ENCODE measurements at places on chromosomes 6 and 20.

GRCh38 chr20:9889270-9889981, 50.5 kb upstream of the PAK5 start:
- no peak for DNase-seq

DNA sequence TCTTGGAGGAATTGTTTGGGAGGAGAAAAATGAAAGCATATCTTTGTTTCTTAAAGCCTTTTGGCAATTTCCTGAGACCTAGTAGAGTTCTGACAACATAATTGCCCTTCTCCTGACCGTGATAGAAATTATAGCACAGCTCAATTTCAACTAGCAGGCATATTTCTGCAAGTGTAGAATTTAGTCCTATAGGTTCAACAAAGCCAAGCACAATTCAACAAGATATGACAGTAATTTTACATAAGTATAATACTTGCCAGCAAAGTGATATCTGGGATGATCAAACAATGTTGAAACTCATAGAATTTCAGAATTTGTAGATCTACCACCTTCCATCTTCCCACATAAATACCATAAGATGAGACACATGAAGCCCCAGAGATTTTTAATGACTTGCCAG, 73.1 kb downstream of the SPTLC3 start:
- DNase-seq, result no peak

GRCh38 chr6:56962441-56962840, 7.5 kb downstream of the BEND6 start:
- DNase-seq, result no peak

GRCh38 chr20:31785089-31785488, 34.1 kb upstream of the MYLK2 start:
- no peak for DNase-seq

DNA sequence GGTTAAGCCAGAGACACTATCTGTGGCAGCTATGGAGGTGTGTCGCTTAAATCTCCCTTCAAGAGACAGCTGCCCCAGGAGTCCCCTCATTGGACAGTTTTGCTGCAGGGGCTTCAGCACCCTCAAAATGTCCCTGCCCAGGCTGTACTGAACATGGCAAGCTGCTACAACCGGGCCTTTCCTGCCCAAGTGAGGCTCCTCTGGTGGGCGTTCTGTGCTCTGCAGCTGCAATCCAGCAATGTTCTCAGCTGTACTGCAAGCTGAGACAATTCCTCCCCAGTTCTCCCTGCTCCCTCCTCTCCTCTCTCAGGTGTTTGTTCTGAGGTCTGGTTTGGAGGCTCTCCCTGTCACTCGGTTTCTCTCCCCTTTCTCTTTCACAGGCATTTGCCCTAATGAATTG, 190.8 kb upstream of the LAMP5 start:
- DNase-seq, result no peak

GRCh38 chr6:41552723-41553122, 6.5 kb downstream of the FOXP4 start:
- no peak for DNase-seq

- no peak for DNase-seq
Observed at GRCh38 chr6:118705544-118706491, 54.4 kb upstream of the CEP85L start.

DNA sequence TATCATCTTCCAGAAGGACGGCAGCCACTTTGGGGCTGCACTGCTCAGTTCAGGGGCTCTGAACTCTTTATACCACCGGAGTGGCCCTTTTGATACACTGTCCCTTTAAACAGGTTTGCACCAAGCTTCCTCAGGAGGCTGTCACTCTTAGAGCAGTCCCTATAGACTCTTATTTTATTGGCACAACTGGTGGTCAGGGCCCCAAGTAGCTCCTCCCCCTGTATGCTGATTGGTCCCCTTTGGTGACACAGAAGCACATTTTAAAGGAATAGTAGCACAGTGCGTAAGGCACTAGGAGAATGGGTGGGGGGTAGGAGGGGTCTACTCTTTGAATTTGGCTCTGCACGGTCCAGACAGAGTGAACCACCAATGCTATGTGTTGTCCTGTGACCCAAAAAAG, 122.6 kb upstream of the MLN start:
- no peak for DNase-seq

DNA sequence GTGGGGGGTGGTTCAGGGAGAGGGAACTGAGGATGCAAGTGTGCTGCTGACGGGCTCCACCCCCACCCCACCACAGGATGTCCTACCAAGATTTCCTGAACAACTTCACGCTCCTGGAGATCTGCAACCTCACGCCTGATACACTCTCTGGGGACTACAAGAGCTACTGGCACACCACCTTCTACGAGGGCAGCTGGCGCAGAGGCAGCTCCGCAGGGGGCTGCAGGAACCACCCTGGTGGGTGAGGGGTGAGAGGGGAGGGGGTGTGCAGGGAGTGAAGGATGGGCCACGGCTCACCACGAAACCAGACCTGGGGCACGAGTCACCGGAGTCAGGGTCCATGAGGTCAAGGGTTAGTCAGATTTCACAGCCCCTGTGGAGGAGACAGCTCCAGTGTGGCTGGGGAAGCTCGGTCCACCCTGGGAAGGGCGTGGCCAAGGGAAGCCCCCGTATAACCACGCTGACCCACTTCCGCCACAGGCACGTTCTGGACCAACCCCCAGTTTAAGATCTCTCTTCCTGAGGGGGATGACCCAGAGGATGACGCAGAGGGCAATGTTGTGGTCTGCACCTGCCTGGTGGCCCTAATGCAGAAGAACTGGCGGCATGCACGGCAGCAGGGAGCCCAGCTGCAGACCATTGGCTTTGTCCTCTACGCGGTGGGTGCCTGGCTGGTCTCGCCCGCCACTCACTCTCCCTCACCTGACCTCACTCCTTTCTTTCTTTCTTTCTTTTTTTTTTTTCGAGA, 18.3 kb downstream of the CAPN11 start:
- no peak for DNase-seq

- no peak for DNase-seq
Observed at GRCh38 chr6:162576016-162576415, 151.6 kb downstream of the PRKN start.

DNA sequence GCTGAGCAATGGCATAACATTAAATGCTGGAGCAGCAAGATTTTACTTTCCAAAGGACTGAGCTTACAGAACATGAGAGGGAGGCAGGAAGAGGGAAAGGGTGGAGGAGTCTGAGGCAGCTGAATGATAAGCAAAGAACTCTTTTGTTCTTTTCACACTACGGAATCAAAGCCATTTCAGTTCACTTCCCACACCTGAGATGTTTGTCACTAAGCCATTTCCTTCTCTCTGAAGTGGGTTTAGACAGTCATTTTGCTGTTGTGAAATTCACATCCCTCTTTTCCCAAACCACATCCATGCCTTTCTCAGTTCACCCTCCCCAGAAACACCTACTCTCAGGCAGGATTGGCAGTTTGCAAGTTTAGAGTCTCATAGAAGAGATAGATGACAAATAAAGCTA, 267.9 kb downstream of the ADGRG6 start:
- DNase-seq, result no peak

- DNase-seq, result no peak
Observed at GRCh38 chr6:166325383-166326042, 16.8 kb downstream of the SFT2D1 start.

DNA sequence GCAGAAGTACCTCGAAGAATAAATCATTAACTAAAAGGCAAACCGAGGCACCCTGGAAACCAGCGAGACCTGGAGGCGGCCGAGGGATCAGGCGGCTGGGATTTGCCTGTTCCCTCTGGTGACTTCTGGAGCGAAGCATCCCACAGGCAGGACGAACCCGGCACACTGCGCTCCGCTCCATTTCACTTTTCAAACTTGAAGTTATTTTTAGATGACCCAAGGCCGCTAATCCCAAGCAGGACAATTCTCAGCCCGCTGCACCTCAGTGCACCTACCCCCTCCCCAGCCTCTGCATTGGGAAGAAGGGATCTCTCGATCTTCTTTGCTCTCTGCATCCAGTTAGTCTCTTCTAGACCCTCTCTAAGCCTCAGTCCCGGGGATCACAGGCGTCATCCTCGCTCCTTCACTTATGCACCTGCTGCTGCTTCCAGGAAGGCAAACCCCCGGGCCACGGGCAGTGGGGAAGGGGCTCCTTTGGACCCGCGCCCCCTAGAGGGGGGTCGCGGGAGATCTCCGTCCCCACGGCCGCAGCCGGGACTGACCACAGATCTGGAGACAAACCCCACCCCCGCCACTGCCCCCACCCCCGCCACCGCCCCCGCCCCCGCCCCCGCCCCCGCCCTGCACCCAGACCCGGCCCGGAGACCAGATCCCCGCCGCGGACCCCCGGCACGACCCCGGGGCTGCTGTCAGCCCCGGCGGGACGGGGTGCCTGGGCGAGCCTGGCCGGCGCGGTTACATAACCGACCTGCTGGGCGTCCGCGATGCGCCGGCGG, 636 bp downstream of the RCAN2 start:
- no peak for DNase-seq

- no peak for DNase-seq
Observed at GRCh38 chr20:33621717-33622400, 40.3 kb upstream of the C20orf144 start.

DNA sequence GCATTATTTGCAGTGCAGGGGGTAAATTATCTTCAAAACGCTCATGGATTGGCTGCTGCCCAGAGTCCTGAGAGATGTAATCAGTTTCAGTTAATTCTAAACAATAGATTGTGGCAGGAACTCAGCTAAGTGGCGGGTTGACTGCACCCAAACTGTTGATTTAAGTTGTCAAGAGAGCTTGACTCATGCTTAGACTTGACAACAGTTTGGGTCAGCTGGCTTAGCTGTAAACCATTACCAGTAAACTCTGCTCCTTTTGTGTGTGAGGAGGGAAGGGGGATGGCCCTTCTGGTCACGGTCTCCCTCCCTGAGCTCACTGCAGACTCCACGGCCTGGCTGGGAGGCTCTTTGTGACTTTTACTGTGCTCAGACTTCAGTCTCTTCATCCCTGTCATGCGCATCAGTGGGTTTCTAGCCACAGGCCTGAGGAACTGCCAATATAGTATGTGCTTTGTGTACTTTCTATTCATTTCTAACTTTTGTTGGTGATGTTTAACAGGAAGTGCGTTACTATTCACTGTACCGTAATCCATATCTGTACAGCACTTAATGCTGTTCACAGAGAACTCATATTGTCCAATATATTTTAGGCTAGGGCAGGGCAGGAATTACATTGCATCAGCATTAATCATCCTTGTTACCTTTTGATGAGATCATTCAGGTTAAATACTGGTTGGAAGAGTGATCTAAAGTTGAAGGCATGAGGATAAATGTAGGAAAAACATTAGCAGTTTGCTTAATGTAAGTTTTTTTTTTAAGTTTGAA, 488.3 kb downstream of the CDKAL1 start:
- no peak for DNase-seq

DNA sequence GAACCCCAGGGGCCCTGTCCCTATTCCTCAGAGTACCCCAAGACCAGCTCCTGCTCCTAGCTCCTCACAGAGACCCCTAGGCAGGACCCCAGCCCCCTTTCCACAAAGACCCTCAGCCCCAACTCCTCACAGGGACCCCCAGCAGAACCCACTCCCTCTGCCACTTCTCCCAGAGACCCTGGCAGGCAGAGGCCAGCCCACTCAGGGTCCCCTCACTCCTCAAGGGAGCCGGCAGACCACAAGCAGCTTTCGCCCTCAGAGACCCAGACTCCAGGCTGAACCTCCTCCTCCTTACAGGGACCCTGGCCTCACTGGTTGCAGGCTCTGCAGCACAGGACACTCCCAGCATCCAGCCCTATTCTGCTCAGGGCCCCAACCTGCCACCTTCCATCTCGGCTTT, 575 bp downstream of the SLC44A4 start:
- no peak for DNase-seq

DNA sequence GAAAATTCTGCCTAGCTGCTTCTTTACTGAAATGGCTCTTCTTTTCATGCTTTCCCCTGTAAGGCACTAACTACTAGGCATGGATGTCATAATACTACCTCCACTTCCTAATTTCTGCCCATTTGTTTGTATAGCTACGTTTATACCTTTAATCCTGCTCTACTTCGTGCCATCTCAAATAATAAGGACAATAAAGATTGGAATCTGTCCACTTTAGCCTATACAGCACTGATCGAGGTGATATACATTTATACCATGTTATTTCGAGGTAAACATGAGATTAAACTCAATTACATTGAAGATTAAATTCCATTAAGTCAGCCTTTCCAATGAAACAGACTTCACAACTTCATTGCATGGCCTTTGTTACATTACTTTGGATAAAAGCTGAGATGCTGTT, 390.6 kb upstream of the MARCKS start:
- DNase-seq, result no peak

DNA sequence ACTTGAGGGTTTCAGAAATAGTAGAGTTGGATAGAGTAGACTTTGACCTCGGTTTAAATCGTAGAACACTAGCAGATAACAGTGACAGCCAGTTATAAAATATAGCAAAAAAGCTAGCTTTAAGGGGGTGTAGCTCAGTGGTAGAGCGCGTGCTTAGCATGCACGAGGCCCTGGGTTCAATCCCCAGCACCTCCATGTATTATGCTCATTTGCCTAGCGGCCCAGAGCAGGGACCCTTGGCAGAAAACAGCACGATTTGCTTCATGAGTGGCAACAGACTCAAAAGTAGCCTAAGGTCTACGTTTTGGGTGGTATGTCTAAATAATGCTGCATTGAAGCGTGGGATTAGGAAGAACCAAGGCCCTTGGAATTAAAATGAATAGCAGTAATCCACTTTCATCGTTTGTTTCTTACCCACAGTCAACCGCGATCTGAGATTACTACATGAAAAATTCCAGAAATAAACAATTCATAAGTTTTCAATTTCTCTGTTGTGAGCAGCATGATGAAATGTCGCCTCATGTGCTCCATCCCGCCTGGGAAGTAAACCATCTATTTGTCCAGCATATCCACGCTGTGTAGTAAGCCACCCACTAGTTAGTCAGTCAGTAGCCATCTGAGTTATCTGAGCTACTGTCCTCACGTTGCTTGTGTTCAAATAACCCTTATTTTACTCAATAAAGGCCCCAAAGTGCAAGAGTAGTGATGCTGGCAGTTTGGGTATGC, 184.9 kb downstream of the GPX5 start:
- no peak for DNase-seq

Measured in T follicular helper cell (primary cell).